ENCODE measurements at places on chromosomes 1 and 21.

DNA sequence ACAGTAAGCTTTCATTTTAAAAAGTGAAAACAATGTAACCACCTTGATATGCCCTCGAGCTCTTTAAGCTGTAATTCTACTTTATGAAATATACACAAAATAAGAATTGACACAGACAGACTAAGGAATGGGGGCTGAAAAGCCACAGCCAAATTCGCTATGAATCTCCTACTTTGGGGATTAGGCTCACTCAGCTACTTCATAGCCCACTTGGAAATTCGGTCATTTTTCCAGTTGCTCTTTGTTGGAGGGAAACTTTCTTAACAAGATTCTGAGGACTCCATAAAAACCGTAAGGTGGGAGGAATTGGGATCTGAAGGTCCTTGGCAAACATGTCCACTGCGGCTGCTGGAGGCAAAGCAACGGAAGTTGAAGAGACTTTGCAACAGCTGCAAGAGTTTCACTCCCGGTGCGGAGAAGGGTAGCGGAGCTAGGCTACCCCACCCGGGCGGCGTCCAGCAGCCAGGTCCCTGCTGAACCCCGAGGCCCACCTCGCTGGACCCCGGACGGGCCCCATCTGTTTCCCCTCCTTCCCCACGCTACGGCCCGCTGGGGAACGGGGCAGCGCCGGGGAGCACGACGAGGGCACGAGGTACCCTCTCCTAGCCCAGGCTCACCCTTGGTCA is 634 bp downstream of the MYCBP start:
- DNase-seq: peak; percentile 25

DNA sequence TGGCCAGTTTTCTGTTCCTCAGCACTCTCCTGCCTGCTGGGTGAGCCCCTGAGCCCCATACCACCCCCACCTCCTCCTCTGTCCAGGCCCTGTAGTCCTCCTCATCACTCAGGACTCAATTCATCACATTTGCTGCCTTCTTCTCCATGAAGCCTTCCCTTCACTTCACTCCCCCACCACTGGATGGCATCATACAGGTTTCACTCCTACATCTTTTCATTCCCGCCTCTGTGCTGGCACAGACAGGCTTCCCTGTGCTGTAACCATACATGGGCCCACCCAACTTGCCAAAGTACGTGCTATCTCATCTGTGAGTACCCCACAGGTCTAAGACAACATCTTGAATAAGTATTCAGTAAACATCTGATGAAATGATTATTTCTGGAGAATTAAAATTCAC is 56.9 kb downstream of the SLC45A1 start:
- DNase-seq: peak; percentile 34

DNA sequence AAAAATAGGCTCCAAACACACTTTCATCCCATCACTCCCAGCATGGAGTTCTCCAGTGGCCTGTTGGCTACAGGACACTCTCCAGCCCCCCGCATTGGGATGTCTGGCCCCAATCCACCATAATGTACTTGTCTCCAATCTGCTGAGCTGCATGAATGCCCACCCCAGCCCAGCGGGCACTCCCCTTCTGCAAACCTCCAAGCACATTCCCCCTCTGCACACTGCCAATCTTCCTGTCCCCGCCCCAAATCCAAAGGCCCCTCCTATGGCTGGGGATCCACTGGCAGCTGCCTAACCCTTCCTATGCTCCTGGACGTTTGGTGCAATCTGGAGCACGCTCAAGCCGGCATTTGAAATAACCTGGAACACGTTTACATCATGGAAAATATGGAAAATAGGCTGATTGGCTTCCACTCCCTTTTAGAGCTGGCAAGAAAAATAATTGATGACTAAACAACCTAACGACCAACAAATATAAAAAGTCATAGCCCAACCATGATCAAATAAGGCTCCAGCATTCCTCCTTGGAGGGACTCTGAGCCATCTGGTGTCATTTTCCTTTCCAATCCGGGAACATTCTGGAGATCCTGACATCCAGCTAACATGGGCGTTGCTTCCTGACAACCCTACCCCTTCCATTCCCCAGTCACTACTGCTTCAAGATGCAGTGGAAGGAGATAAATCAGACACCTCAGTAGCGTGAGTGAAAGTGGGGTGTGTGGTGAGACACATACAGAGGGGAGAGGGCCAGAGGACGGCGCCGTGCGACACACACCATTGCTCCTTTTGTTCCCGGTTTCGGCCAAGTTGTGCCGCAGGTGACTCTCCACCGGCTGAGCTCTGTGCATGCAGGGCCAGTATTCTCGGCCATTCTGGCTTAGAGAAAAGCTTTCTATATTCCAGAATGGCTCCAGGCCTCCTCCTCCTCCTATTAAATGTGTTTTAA is 41.6 kb downstream of the PDE9A start:
- DNase-seq: no peak

DNA sequence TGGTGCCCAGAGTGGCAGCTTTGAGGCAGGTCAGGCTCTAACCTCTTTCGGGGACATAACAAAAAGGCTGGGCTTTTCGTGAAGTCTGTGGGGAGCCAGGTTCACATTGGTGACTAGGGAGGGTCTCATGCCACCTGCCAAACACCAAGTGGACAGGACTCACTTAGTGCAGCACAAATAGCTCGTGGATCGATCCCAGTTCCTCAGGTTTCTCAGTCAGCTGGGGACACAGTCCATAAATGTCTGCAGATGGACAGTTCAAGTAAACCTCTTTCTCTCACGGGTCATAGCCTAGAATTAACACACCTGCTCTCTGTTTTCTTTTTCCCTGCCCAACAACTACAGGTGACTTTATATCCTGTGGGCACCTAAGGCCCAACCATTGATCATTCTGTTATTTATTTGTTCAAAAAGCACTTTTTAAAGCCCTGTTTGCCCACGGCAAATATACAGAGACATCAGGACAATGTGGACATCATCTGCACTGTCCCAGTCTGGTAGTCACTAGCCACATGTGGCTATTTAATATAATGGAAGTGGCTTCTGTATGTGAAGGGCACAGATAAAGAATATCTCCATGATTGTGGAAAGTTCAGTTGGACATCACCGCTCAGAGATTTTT is 53.5 kb downstream of the CAPN2 start:
- no peak for DNase-seq
